Stimulated activated CD8-positive, alpha-beta memory T cell treated with anti-CD3 and anti-CD28 coated beads, Interleukin-2, amount 100 ng/mL, for 1 hour (primary cell): ENCODE measurements at places on chromosomes 12 and 14.

GRCh38 chr12:42980441-42980840, 390.9 kb upstream of the PRICKLE1 start:
- DNase-seq, result no peak

GRCh38 chr12:124190312-124191023, 104.4 kb upstream of the RFLNA start:
- DNase-seq, result no peak

DNA sequence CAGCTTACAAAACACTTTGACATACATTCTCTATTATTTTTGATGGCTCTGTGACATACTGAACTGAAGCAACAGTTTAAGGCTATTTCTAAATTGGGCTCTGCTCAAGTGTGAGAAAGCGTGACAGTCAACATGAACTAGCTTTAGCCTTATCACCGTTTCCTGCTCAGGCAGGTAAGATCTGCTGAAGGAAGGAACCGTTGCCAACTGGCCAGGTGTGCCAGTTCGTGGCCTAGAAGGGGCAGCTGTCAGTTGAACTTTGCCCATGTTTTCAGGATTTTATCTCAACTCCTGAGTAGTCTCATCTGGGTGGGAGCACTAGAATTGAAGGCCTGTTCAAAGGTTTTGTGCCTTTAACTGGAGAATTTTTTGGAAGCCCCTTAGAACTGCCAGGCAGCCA, 79.5 kb downstream of the ETV6 start:
- no peak for DNase-seq

- no peak for DNase-seq
Measured at GRCh38 chr12:113467502-113468364, 3.9 kb downstream of the LHX5 start.

DNA sequence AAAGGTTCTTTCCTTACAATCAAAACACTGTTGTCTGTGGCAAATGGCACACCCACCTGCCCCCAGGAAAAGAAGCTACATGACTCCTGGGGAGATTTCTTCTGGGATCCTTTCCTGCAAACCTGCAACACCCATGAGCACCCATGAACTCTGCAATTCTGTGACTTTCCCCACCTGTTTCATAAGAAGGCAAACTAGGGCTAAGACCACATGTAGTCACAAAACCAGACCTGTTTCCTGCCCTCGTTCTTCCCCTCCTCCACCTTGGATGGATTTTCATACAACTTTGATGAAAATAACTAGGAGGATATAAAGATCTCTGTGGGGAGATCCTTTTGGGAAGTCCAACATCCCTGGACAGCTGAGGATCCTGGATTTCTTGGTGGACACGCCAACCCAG, 1084.7 kb downstream of the BCL11B start:
- no peak for DNase-seq

DNA sequence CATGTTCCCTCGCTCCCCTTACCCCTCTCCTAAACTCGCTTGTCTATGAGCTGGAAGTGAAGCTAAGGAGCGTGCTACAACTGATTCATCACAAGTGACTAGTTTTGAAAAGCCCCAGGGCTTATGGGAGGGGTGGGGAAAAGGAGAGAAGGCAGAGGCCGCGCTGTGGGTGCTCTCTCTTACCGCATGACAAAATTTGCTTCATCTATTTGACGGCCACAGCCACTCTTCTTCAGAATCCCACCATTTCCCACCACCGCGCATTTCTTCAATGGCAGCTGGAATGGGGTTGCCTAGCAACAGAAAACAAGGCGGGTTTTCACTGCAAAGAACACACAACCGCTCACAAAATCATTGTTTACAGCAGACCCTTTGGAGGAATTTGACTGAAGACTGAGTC, 79.4 kb downstream of the ST8SIA1 start:
- DNase-seq, result no peak

- DNase-seq, result no peak
Measured at GRCh38 chr12:117807946-117808345, 160.8 kb downstream of the KSR2 start.

GRCh38 chr12:74624201-74624600, 86.6 kb downstream of the ATXN7L3B start:
- no peak for DNase-seq

- no peak for DNase-seq
Measured at GRCh38 chr12:40726366-40726765, 34.1 kb downstream of the CNTN1 start.

- DNase-seq, result no peak
Measured at GRCh38 chr12:114666746-114667668, 17.0 kb downstream of the TBX3 start.

- no peak for DNase-seq
Measured at GRCh38 chr12:105330931-105331804, 677 bp downstream of the C12orf75 start.

DNA sequence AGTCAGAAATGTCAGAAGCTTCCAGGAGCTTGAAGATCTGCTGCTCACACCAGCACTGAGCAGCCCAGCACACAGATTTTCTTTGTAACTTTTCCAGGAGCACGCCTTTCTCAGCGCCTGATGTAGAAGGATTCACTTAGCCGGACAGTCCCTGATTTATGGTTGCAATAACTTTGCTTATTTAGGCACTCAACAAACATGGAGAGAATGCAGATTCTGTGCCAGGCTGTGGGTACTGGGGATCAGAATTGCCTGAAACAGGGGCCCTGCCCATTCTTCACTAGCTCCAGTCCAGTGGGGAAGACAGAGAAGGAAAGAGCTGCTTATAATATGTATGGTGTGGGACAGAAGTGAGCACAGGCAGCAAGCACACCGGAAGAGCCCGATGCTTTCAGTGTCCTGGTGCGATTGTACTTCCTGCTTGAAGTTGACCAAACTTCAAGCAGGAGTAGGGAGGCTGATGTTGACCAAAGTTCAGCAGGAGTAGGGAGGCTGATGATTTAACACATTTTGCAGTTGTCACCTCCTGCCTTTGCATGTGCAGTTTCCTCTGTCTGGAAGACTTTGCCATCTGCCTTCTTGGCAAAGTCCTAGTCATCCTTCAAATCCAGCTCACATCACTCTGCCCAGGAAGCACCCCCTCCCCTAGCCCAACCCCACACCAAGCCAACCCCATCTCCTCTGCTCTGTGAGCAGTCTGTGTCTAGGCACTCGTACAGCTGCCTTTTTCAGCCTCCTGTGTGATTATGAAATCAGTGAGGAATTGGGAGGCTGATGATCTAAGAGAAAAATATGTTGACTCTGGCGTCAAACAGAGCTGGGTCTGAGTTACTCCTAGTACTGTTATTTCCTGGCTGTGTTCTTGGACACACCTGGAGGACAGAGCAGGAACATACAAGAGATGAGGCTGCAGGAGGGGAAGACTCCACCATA, 12.0 kb upstream of the PRIMA1 start:
- DNase-seq, result no peak

GRCh38 chr12:95653771-95654546, 102.7 kb upstream of the USP44 start:
- DNase-seq, result no peak

- DNase-seq, result no peak
Measured at GRCh38 chr12:1369938-1370500, 224.4 kb downstream of the FBXL14 start.

DNA sequence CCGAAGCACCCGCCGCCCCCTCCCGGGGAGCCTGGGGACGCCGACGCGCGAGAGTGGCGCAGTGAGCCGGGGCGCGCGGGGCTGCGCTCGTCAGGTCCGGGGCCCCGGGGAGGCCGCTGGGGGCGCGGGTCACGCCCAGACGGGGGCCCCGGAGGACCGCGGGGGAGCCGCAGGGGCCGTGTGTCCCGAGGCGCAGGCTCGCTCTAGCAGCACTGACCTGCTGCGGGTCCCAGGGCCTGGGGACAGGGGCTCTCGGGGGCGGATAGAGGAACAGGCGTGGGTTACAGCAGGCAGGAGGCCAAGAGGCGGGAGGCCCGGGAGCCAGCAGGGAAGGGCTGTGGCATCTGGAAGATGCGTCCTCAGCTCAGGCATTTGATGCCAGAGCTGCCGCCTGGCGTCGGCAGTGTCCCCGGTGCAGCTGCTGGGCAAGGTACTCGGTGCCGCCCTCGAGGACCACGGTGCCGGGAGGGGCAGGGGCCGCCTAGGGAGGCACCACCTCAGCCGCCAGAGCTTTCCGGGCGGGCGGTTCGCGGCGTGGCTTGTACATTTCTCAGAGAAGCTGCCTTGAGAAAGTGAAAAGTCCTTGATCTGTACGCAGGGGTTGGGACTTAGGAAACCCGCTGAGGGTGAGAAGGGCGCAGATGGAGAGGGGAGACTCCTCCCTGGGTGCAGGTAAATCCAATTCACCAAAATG, 1.2 kb downstream of the WNT5B start:
- DNase-seq, result no peak

DNA sequence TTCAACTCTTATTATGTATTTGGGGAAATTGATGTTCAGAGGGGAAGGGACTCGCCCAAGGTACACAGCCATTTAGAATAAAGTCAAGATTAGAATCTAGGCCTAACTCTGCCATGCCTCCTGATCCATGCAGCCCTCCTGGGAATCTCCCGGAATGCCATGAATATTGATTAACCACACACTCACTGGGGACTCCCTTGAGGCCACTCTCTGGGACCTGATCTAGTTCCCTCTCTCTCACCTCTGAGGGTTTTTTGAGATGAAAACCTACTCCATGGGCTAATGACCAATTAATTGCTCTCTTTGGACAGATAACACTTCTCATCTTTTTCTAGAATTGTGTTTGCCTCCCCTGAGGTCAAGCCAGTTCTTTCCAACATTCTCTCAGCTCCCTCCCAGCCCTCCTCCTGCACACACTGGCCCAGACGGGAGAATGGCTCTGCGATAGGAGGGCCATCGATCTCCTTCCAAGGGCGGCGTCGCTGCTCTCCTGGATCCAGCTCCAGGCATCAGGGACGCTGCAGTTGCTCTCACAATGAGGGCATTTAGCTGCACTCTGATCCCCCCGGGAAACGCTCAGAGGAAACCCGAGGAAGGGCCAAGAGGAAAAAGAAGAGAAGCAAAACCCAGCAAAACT, 22.6 kb downstream of the WSCD2 start:
- no peak for DNase-seq

DNA sequence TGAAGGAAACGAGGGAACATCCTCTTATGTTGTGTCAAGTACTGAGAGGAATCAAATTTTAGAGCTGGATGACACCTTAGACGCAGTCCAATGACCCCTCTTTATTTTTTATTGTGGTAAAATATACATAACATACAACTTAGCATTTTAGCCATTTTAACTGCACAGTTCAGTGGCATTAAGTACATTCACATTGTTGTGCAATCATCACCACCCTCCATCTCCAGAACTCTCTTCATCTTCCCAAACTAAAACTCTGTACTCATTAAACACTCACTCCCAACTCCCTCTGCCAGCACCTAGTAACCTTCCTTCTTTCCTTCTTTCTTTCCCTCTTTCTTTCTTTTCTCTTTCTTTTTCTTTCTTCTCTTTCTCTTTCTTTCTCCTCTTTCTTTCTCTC, 97.2 kb upstream of the SLC24A4 start:
- no peak for DNase-seq

DNA sequence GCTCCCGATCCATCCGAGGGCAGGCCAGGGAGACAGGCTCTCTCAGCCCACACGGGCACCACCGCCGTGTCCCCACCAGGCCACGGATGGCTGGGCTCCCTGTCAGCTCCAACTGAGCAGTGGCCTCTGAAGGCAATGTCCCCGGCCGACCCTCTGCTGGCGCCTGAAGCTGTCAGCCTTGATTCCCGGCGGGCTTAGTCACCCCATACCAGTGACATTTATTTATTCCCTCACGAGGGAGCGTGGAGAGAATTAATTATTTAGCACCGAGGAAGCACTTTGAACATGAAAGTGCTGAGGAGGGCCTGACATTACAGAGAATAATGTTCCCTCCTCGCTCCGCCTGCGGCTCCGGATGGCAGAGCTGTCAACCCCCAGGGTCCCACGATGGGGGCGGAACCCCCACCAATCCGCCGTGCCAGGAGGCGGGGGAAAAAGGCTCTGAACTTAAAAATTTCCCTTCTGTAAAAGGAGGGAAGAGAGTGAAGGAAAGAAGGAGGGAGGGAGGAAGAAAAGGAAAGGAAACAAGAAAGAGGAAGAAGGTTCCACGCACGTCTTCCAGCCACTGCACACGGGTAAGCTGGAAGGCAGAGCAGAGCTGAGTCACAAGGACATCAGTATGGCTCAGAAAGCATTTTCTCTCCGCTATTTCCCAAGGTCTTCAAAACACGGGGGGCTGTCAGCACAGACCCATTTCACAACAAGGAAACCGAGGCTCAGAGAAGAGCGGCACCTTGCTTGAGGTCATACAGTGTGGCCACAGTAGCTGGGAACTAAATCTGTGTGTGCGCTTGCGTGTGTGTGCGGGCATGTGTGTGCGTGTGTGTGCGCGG, 108.7 kb upstream of the NCOR2 start:
- DNase-seq, result no peak

- no peak for DNase-seq
Measured at GRCh38 chr12:52590021-52590420, 11.2 kb downstream of the KRT72 start.

DNA sequence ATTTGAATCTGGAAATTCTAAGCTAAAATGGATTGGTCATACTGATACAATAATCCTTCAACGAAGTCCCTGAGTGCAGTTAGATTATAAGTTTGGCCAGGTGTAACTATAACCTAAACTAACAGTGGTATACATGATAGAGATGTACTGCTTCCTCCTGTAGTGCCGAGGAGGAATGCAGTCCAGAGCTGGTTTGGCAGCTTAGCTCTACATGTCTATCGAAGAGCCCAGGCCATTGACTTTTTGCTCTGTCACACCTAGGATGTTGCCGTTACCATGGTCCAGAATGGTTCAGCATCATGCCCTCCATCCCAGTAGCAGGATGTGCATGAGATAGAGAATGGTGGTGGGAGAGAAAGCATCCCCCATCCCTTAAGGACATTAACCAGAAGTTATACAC, 318.1 kb downstream of the ZFP36L1 start:
- DNase-seq, result no peak

DNA sequence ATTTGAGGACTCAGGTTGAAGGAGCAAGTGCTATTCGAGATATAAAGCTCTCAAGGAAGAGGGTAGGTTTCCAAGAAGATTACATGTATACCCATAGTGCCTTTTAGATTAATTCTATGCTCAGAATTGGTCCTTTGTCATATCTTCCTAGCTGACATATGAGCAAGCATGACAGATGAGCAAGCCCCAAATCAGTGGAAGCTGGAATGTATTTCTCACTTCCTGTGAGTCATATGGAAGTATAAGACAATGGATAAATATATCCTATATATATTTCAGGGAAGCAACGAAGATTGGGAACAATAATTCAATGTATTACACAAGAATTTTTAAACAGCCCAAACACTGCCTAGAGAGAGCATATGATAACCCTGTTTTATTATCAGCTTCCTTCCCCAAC, 674.1 kb upstream of the ATXN7L3B start:
- no peak for DNase-seq

- no peak for DNase-seq
Measured at GRCh38 chr14:23492618-23493272, 23.2 kb downstream of the NGDN start.
